Activated CD8-positive, alpha-beta memory T cell treated with anti-CD3 and anti-CD28 coated beads, Interleukin-2, amount 10 ng/mL, durations not matched to agents 7 days and 5 days (primary cell): ENCODE measurements at places on chromosomes 1 and 21. TPM values are rescaled to one million over a fixed set of nuclear protein-coding genes. Genes with fewer than 3 reads are reported as not detected.

The NBPF20 gene
- total RNA-seq, result 0.55 TPM

The CLIC4 gene
- 23.0 TPM for total RNA-seq

The PKN2 gene
- 20.0 TPM for total RNA-seq

The USP16 gene
- total RNA-seq, result 26.7 TPM

The CD53 gene
- 403 TPM for total RNA-seq

The OR2T2 gene
- not detected for total RNA-seq

The OR2L2 gene
- 0.23 TPM for total RNA-seq

The TMPRSS15 gene
- not detected for total RNA-seq

The TFF2 gene
- total RNA-seq, result not detected

The CD247 gene
- total RNA-seq, result 190 TPM

The FAM177B gene
- total RNA-seq, result not detected

The LORICRIN gene
- total RNA-seq, result not detected

The PGBD5 gene
- total RNA-seq, result not detected

The GBP2 gene
- total RNA-seq, result 194 TPM

The TSSK3 gene
- 0.70 TPM for total RNA-seq

The PUSL1 gene
- 26.3 TPM for total RNA-seq

The SH3GLB1 gene
- 62.1 TPM for total RNA-seq

The DYRK3 gene
- total RNA-seq, result 9.5 TPM

The CLDN14 gene
- total RNA-seq, result not detected

The KCNK1 gene
- total RNA-seq, result 1.5 TPM

The DENND2D gene
- 187 TPM for total RNA-seq

The DNTTIP2 gene
- total RNA-seq, result 74.5 TPM

The TCHH gene
- total RNA-seq, result 0.12 TPM

The PTPN7 gene
- 410 TPM for total RNA-seq

The MANEAL gene
- total RNA-seq, result 2.6 TPM

The DNAI4 gene
- total RNA-seq, result 3.7 TPM

The PDPN gene
- not detected for total RNA-seq

The GPR153 gene
- total RNA-seq, result 1.1 TPM

The PRKCZ gene
- total RNA-seq, result 6.8 TPM

The NRDC gene
- 190 TPM for total RNA-seq

The CYP4X1 gene
- total RNA-seq, result not detected

The MROH9 gene
- not detected for total RNA-seq
